ENCODE measurements at places on chromosomes 5 and 9.
A peak's percentile ranks its signal among the peaks of the same experiment; 100 is the strongest.

GRCh38 chr5:34857894-34858293 lies 18.9 kb downstream of the TTC23L start:
- no peak for DNase-seq

GRCh38 chr5:32916648-32917047 lies 205.5 kb downstream of the NPR3 start:
- no peak for DNase-seq

GRCh38 chr9:6788162-6789016 lies 30.6 kb downstream of the KDM4C start:
- DNase-seq = no peak

GRCh38 chr9:115373000-115373709 lies 255.2 kb upstream of the TNC start:
- no peak for DNase-seq

DNA sequence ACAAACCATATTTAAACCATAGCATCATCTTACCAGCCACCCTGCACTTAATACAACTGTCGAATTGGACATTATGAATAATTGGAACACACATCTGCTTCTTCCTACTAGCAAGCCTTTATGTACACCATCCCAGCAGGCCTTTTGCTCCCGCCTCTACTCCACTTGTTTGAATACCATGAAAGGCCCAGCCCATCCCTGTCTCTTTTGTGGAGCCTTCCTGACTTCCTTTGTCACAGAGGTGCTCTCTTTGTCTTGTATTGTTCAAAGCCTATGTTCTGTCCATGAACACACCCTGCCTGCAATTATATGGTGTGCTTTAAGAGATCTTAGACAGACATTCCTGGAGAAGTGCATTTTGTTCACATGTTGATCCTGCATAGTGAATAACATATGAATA lies 465.7 kb downstream of the DIRAS2 start:
- no peak for DNase-seq

- no peak for DNase-seq
Measured at GRCh38 chr5:112957036-112957808, 19.4 kb upstream of the DCP2 start.

DNA sequence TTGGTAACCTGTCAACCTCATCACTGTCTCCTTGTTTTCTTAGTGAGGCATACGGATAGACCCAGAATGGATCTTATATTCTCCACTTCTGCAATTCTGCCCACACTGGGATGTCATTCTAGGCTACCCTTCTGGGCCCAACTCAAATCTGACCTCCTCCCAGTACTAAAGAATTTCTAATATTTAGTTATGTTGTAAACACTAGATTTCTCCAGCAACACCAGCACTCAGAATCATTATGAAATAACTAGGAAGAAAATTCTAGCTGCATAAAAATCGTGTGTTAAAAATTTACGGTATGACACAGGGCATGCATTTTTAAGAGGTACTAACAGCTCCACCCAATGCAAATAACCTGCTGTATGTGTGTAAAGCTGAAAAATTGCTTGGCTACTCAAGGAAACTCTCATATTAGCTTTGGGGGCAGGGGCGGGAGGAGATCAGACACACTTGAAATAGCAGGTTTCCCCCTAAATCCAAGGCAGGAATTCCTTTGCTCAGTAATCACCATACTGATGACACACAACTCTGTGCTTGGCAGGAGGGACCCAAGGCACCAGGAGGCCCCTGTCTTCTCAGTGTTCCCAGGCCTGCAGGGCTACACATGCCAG lies 27.3 kb downstream of the MACROH2A1 start:
- no peak for DNase-seq

DNA sequence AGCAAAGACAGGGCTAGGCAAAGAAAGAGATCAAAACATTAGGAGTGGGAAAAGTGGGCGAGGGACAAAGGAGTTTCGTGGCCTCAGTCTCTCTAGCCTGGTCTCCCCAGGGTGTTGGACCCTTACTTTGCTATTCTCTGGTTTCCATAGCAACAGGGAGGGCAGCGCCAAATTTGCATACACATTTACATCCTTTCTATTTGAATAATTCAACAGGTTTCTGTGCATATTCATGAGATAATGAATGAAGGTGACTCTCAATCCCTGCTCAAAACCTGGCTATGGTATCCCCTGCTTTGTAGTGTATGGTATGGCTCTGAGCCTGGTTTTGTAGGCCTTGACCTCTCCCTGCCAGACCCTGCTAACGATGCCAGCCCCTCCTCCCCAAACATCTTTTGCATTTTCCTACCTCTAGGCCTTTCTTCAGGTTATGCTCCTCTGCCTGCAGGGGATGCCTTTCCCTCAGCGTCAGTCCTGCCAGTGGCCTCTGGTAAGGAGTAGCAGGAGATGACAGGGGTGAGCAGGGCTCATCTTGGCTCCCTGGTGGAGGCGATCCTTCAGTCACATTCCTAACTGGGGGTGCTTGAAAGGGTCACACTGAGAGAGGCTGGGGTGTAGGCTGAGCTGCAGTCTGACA lies 9.8 kb downstream of the RPP25L start:
- DNase-seq = no peak

- no peak for DNase-seq
Measured at GRCh38 chr9:132648283-132648682, 21.5 kb downstream of the DDX31 start.

DNA sequence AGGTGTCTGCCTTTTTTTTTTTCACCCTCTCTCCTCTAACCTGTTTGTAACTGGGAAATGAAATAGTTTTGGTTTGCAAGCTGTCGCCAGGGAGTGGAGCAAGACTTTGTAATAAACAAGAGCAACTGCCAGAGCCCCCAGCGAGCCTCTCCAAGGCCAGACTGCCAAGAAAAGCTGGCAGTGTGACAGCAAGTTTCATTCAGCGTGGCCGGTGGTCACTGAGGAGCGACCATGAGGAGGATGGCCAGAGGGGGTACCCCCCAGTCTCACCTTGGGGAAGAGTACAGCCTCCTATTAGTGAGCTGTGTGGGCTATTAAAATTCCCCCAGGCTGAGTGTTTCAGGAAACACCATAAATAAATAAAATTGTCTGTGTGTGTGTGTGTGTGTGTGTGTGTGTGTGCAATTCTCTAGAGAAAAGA lies 49.9 kb downstream of the ZFAND5 start:
- DNase-seq = no peak

GRCh38 chr5:141951332-141951781 lies 6.6 kb downstream of the PCDH12 start:
- no peak for DNase-seq

DNA sequence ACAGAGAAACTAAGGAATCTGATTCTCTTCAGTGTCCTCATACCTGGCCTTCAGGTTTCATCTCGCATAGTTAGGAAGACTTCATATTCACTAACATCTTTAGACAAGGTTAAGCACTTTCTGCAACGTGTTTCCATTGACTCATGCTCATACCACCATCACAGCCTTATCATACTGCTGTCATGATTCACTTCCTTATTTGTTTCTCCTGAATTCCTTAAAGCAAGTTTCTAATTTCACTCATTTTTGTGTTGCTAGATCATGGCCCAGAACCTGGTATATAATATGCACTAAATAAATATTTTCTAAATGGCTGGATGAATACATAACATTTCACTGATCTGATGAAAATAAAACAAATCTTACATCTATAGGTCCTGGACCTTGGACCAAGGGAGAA lies 472.9 kb downstream of the PRELID2 start:
- DNase-seq = no peak

DNA sequence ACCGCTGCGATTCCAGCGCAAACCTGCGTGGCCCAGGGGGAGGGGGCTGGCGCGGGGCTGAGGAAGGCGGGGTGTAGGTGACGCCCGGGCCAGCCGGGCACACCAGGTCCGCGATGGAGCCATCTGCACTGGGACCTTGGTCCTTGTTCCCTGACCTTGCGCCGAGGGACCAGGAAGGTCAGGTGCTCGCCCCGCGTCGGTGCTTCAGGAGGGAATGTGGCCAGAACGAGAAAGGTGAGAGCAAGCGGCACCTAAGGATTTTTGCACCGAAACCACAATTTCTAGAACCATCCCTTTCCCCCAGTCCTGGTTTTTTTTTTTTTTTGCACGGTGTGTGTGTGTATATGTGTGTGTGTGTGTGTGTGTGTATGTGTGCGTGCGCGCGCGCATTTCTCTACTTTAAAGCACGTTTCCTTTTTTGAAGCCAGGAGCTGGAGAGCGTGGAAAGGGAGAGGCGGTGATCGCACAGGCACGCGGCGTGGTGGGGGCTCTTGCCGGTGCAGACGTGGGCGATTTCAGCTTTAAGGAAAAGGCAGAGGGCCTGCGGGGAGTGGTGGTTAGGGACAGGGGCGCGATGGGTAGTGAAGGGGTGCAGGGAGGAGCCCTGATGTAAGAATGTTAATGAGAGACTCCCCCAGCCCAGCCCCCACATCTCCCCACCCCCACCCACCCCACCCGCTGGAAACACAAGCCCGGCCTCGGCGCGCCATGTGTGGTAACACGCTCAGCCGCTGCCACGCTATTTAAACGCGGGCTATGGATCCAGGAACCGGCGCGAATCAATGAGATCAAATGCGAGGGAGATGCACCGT lies at the start of gene NPR3:
Gene NPR3, plus strand, starts transcription at position 772 of the 812 bp plus-strand sequence. CDS start 456 bp downstream, outside the sequence.
- no peak for DNase-seq

GRCh38 chr5:1762121-1762882 lies 37.3 kb downstream of the MRPL36 start:
- no peak for DNase-seq

GRCh38 chr5:56247592-56247991 lies 14.5 kb upstream of the ANKRD55 start:
- DNase-seq = no peak

GRCh38 chr9:81537964-81538363 lies 151.4 kb downstream of the TLE1 start:
- DNase-seq = no peak

GRCh38 chr9:116641292-116642059 lies 45.6 kb upstream of the TRIM32 start:
- no peak for DNase-seq

DNA sequence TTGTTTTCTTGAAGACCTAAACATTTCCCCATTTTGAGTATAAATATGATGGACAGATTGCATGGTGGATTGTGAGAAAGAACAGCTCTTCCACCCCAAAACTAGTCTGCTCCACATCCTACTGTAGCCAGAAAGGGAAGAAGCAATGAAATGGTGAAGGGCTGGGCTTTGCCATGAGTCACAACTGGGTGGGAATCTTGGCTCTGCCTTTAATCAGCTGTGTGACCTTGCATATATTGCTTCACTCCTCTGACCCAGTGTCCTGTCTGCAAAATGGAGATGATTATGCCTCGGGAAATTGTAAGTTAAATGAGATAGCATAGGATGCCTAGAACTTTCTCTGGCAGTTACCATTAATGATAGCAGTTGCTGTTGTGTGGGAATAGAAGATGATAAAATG lies 101.9 kb downstream of the PDE8B start:
- no peak for DNase-seq

DNA sequence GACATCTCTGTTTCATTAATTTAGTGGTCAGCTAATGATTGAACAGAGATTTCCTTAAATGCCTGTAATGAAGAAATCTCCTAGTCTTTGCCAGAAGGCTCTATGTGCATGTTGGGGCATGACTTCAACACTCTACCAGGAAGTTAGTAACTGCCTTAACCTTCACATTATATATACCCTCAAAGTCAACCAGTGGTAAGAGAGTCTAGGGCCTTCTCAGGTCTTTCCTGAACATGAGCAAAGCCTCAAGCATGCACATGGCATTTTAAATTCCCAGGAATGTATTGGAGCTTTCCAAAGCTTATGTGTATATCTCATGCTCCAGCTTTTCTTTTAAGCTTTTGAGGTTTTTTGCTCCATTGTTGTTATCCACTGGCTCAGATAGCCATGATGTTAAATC lies 388.3 kb downstream of the ARRDC3 start:
- DNase-seq = no peak

GRCh38 chr5:84862132-84862531 lies 477.5 kb upstream of the EDIL3 start:
- no peak for DNase-seq

- DNase-seq = no peak
Measured at GRCh38 chr5:30849931-30850710, 343.4 kb upstream of the CDH6 start.

GRCh38 chr5:35651002-35651756 lies 33.5 kb downstream of the SPEF2 start:
- DNase-seq = peak; percentile 25

DNA sequence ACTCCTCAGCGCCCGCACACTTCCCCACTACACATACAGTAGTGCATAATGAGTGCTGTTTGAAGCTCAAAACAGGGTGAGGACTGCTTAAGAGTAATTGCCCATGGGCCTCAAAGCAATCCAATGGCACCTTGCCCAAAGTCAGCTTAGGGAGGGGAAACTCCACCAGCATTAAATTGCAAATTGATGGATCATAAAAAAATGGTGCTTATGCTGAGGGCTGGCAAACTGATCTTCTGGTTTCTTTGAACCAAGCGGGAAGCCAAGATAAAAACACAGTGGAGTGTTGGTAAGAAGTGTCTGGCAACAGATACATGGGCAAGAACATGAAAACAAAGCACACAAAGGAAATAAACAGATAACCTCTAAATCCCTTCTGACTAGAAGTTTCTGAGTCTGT lies 28.0 kb downstream of the TLE1 start:
- DNase-seq = no peak

DNA sequence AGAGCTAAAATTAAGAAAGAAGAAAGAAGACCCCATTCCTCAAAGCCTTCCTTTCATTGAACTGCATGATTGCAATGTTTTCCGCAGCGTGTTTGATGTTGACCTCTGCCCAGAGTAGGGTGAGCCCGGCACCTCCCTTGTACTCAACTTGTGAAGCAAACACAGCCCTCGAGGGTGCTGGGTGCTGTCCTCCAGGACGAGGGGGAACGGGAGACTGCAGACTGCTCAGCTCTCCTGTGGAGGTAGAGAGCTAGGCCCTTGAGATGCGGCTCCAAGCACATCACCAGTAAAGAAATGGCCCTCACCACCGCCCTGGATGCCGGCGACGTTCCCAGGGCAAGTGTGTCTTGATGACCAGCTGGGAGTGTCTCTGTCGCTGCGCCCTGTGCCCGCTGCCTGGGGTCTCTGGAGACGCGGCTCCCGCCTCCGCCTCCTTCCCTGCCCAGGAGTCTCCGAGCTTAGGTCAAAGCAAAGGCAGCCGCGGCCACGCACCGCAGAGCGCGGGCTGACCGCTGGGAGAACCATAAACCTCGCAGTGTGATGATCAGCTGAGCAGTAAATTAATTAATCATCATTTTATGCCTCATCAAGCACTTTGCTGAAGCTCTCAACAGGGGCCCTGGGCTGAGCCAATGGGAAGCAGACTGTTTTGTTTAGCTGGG lies 108.7 kb downstream of the IRX2 start:
- DNase-seq = no peak

DNA sequence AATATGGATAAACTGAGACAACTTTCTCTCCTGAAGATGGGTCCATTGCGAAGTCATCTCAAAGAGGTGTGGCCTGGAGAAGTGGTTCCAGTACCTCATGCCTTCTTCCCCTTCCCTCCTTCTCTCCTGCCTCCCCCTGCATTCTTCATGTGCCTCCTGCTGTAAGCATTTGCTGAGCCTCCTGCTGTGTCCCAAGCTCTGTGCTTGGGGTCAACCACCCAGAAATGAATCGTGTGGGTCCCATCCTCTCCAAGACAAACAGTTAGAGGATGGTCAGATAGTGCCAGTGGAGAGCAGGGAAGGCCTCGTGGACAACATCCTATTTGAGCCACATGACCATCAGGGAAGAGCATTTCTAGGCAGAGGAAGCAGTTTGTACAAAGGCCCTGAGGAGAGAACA lies 53.5 kb downstream of the KCNIP1 start:
- DNase-seq = no peak

GRCh38 chr5:159628703-159629102 lies 287.6 kb upstream of the ADRA1B start:
- DNase-seq = no peak

All from T-helper 22 cell (primary cell).